ENCODE measurements at places on chromosomes 6 and 20.

- no peak for DNase-seq
Measured at GRCh38 chr6:129771678-129772077, 61.7 kb upstream of the ARHGAP18 start.

- DNase-seq = no peak
Measured at GRCh38 chr6:90192857-90193256, 103.8 kb downstream of the BACH2 start.

- DNase-seq = no peak
Measured at GRCh38 chr6:125101631-125102030, 51.9 kb upstream of the TPD52L1 start.

- DNase-seq = no peak
Measured at GRCh38 chr20:62413896-62414481, 6.9 kb upstream of the CABLES2 start.

DNA sequence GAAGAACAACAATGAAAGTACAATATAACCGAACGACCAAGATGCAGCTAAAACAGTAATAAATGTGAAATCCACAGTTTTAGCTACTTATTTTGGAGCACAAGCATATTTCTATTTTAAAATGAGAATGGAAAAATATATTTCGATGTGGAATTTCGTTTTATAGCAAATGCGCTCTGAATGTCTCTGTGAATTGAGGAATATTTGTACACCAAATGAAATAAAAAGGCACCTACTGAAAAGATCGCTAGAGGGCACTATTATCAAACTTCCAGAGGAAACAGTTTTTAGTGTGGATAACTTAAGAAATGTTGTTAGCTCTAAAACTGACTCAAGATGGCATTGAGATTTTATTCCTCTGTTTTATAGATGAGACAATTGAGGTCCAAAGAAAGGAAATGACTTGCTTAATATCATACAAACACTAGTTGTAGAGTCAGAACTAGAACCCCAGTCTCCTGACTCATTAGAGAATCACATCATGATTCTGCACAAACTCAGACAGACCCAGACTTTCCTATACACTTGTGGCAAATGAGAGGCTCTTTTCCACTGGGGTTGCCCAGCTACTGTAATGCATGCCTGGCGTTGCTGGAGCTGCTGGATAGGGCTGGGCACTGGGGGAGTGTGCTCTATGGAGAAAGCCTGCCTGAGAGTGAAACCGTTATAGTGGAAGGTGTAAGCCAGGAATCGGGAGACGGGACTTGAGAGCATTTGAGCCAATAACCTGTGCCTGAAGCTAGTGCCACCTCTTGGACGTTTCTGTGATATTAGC lies 51.9 kb downstream of the GCLC start:
- no peak for DNase-seq

GRCh38 chr6:36915599-36915998 lies 29.8 kb downstream of the C6orf89 start:
- DNase-seq = no peak

DNA sequence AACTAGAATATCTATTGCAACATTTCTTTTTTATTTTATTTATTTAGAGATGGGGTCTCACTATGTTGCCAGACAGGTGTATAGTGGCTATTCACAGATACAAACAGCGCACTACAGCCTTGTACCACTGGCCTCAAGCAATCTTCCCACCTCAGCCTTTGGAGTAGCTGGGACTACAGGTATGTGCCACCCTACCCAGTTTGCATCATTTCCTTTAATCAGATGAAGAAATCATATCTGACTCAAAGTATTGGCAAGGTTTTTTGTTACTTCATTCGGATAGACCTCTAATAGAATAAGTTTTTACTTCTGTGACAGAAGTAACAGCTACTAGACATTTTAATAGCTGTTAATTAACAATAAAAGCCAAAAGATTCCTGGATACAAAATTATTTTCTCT lies 153.9 kb downstream of the CDK19 start:
- DNase-seq = no peak

All from iPS DF 6.9 (cell line).